ENCODE measurements at places on chromosomes 7 and 10. TPM values are rescaled to one million over a fixed set of nuclear protein-coding genes. Genes with fewer than 3 reads are reported as not detected.

DNA sequence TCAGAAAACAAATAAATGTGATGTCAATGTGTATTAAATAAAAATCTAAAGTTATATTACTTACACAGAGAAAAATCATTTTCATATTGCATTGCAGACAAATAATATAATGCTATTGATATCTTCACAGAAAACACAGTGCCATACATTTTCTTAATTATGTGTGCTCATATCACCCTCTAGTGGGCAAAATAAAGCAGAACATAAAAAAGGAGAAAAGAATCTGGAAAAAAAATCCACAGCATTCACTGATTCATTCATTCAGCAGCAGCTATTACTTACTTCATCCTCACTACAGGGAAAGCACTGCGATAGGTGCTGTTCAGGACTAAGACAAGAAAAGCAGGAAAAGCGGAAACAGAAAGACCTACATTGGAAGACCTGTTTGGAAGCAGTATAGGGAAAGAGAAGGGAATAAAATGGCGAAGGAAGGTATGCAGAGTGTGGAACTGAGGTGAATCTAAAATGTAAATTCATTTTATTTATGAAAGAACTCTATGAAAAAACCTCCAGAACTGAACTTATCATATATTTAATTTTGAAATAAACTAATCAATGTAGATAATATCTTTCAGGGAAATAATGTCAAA, 73.2 kb downstream of the POT1 start:
- no peak for DNase-seq

The MUC12 gene
- total RNA-seq = 6.2 TPM

GRCh38 chr7:92034116-92034515, 93.5 kb downstream of the AKAP9 start:
- DNase-seq = no peak

The PLXNA4 gene
- total RNA-seq = 5.5 TPM

GRCh38 chr10:14413523-14413922, 82.8 kb upstream of the FRMD4A start:
- DNase-seq = no peak

DNA sequence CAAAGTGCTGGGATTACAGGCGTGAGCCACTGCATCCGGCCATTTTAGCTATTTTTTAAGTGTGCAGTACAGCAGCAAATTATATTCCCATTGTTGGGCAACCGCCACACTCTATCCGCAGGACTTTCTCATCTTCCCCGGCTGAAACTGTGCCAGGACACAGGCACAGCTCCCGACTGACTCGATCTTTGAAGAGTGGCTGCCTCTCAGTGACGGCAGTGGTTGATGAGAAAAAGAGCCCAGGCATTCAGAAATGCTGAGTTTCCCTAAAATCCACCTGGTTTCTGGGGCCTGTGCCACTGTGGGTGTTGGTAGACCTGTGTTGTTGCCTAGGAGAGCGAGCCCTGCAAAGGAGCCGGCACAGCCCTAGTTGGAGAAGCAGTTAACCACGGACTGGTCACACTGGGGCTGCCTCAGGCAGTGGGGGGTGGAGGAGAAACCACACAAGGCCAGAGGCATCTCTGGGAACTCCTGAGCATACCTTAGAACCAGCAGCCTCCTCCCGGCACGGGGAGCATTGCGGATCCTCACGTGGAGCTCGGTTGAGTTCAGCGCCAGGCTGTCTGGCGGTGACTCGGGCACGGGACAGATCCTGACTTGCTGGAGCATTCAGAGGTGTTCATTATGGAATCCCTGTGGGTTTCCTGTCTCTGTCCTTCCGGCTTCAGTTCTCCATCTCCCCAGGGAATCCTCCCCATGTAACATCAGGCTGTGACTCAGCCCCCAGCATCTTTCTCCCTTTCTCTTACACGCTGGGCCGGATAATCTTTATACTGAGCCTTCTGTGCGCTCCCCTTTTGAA, 16.2 kb downstream of the PFKFB3 start:
- DNase-seq = no peak

GRCh38 chr7:42689626-42690025, 222.2 kb downstream of the C7orf25 start:
- DNase-seq = no peak

DNA sequence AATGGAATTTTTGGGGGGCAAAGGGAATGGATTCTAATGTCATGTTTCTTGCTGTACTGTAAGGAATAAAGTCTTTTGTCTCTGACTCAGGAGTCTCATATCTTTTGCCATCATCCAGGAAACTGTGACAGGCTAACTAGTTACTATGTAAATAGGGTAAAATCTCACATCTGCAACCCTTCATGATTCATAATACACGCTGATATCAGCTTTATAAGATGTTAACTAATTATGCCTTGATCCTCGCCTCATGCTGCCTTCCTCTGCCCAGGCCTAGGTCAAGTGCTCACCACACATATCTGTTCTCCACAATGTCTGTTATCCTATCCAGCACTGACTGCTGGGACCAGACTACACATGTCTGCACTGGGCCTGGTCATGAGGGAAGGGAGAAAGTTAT, 81.3 kb upstream of the CXCL12 start:
- no peak for DNase-seq

DNA sequence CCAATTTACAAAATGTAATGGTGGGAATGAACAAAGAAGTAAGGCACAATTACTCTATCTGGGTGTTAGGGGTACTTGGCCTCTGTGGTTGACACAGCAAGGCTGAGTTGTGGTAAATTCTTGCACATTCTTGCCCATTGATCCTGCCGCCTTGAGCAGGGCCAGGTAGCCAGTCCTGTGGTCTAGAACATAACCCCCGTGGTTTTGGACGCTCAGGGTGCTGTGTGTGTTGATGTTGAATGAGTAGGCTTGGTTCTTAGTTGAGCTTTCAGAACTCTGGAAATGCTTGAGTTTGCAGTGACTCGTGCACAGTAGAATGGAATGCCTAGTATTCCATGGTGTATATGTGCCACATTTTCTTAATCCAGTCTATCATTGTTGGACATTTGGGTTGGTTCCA, 42.3 kb upstream of the CDHR3 start:
- DNase-seq = no peak

The ASB10 gene
- total RNA-seq = not detected

GRCh38 chr10:74921744-74922143, 95.3 kb downstream of the KAT6B start:
- DNase-seq = peak; percentile 81

- no peak for DNase-seq
Observed at GRCh38 chr7:18590744-18591340, 95.3 kb downstream of the HDAC9 start.

DNA sequence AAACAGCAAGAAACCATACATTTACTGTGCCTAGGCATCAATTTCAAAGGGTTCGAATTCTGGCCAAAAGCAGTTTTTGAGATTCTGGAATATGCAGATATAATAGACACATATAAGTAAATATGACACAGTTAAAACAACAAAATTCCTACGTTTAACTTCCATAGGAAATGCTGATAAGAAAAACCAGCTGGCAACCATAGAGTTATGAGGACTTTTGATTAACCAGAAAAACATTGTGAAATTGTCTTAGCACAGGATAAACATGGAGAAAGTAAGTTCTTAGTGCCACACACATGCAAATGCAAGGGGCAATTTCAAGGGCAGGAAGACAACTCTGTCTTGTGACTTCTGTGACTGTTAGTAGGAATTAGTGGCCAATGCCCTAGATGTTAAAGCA, 702.1 kb downstream of the TNS3 start:
- DNase-seq = no peak

DNA sequence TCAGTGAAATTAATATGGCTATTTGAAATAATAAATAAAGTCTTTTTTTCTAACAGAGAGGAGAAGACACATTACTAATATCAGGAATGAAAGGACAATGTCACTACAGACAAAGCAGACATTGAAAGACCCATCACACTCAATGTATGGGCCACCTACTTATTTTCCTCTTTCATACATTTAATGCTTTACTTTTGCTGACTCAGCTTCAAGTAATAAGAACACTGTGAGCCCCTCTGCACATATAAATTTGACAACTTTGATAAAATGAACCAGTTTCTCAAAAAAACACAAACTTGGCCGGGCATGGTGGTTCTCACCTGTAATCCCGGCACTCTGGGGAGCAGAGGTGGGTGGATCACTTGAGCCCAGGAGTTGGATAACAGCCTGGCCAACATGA, 664.2 kb upstream of the COBL start:
- no peak for DNase-seq

The ENO4 gene
- 5.6 TPM for total RNA-seq

- no peak for DNase-seq
Observed at GRCh38 chr7:1856161-1856887, 186.2 kb downstream of the ELFN1 start.

The MPP7 gene
- 9.7 TPM for total RNA-seq

- no peak for DNase-seq
Observed at GRCh38 chr7:41052201-41052600, 650.7 kb downstream of the INHBA start.

GRCh38 chr7:106476751-106477150, 184.2 kb downstream of the CCDC71L start:
- DNase-seq = no peak

DNA sequence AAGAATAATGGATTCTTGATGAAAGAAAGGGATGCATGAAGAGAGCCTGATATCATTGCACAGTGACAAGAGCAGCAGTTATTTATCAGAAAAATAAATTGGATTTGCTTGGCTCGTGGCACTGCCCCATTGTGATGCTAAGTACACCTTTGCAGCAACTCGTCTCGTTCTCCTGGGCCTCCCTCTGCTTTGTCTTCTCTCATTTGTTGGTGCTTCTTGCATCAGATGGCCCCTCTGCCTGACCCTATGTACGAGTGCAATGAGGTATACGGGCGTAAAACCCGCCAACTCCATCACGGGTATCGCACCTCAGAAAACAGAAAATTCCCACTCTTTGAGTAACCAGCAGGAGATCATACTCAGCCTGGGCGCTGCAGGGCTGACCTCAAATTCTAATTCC, 107.2 kb upstream of the C10orf90 start:
- DNase-seq = no peak

GRCh38 chr10:92493362-92493761, 80.5 kb downstream of the IDE start:
- DNase-seq = no peak

DNA sequence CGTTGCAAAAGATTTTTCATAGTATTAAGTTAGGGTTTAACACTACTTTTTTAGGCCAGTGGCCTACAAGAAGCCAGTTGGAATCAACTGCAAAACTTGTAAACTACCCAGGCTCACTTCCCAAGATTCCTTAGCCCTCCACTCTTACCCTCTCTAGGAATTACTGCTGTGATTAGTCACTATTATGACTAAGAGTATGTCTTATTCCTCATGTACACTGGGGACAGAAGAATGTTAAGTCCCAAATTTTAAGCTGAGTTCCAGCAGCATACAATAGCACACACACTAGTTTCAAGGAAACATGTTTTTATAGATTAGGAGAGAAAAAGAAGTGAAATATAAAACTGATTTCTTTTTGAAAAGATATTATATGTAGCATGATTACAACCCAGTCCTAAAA, 42.8 kb downstream of the FBXL13 start:
- DNase-seq = no peak

- DNase-seq = no peak
Observed at GRCh38 chr7:44161371-44161770, 20.2 kb upstream of the MYL7 start.

DNA sequence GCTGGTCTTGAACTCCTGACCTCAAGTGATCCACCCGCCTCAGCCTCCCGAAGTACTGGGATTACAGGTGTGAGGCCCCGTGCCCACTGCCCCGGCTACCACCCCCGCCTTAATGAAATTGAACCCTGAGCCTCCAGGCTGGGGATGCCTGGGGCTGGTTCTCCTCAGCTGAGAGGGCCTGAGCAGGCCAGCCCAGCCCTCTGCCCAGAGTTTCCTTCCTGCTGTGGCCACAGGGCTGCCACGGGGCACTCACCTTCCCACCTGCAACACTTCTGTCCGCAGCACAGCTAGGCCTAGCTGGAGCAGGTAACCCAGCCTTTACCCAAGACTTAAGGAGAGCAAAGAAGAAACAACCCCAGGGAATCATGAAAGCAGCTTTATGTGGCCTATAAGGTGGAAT, 78.1 kb upstream of the ANLN start:
- DNase-seq = no peak

- DNase-seq = no peak
Observed at GRCh38 chr7:150966002-150966401, 12.1 kb downstream of the KCNH2 start.

The WASHC2C gene
- 42.0 TPM for total RNA-seq

DNA sequence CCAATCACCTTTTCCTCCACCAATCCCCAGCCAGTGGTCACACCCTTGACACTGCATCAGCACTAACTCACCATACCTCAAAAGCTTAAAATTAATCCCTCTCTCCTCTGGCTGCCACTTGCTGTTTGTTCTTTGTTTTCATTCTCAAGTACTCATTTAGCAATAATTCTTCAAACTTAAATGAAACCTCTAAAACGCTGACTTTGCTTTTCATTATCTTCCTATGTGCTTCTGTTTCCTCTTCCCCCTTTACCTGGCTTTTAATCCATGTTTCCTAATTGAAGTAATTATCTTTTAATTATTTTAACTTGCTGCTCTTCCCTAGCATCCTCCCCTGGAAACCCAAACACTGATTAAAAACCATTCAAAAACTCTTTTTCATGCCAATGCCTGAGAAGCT, 348.9 kb upstream of the MEOX2 start:
- no peak for DNase-seq

- DNase-seq = peak; percentile 49
Observed at GRCh38 chr10:79248341-79249185, 98.7 kb upstream of the PPIF start.

GRCh38 chr10:30048768-30049517, 10.4 kb downstream of the JCAD start:
- no peak for DNase-seq

GRCh38 chr7:45391618-45392451, 182.3 kb upstream of the ADCY1 start:
- peak; percentile 42 for DNase-seq

Data from testis (tissue), 5 donors.